ENCODE measurements at places on chromosomes 3 and 15.

GRCh38 chr15:86906376-86906775, 826.7 kb downstream of the AGBL1 start:
- DNase-seq, result no peak

DNA sequence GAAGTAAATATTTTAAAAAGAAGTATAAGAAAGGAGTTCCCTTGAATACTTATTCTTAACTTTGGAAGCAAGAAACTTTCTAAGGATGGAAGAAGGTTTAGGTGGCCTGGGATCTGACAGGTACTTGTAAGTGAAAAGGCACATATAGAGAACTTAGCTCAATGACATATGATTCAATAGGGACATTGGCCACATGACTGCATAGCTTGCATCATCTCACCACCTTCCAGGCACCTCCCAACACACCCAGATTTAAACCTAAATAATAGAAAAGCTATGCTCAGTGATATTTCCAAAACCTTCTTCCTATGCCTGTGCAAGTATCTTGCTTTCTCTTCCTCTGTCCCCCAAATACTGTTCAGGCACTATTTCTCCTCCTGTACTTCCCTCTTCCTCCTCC, 4.7 kb upstream of the P2RY1 start:
- no peak for DNase-seq

DNA sequence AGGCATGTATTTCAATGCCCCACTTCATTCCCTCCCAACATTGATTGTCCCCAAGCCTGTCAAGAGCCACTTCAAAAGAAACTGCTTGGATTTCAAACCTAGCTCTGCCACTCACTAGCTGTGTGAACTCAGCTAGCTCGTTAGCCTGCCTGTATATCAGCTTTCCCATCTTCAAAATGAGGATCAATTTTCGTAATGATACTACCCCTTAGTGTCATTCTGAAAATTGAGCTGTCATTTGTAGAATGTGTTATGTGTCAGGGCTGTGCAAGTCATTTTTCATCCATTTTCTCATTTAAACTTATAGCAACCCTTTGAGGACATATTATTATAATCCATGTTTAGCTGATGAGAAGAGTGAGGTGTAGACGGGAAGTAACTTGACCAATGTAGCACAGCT, 88.6 kb downstream of the TRIM42 start:
- DNase-seq, result no peak

DNA sequence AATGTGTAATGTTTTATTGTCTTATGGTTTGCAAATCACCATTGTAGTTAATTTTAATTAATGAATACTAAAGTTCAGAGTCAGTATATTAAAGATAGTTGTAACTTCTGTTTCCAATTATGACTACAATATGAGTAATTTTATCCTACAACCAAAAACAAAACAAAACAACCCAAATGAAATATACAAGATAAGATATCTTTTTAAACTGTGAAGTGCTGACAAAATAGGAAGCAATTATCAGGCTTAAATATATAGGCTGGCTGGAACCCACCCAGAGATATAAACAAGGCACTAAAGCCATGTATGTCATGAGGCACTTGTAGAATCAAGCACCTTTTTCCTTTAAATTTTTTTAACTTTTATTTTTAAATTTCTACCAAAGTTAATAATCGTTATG, 108.6 kb upstream of the LRRFIP2 start:
- DNase-seq, result no peak

DNA sequence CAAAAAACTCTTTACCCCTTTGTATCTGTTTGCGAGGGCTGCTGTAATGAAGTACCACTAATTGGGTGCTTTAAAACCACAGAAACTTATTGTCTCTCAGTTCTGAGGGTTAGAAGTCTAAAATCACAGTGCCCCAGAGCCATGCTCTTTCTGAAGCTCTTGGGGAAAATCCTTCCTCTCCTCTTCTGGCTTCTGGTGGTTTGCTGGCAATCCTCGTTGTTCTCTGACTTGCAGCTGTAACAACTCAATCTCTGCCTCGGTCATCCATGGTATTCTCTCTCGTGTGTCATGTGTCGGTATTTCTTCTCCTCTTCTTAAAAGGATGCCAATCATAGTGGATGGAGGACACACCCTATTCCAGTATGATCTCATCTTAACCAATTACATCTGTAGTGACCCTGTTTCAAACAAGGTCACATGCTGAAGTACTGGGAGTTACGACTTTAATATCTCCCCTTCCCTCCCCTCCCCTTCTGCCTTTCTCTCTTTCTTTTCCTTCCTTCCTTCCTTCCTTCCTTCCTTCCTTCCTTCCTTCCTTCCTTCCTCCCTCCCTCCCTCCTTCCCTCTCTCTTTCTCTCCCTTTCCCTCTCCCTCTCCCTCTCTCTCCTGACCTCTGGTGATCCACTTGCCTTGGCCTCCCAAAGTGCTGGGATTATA, 6.5 kb upstream of the ARL8B start:
- peak; percentile 57 for DNase-seq

DNA sequence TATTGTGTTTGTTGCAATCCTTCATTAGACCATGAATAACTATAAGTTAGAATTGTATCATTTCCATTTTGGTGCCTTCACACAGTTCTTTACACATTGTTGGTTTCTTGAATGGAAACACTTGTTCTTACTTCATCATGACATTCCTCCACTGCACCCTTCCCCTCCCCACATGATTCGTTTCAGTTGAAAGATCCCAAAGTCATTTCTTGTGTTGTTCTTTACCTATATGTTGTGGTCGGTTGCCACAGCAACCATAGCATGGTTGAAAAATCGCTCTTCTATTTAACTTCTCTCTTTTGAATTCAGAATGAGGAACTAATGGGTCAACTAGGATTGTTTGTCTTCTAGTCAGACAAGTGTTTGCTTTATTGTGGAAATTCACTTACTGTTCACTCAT, 103.3 kb downstream of the IL1RAP start:
- no peak for DNase-seq

DNA sequence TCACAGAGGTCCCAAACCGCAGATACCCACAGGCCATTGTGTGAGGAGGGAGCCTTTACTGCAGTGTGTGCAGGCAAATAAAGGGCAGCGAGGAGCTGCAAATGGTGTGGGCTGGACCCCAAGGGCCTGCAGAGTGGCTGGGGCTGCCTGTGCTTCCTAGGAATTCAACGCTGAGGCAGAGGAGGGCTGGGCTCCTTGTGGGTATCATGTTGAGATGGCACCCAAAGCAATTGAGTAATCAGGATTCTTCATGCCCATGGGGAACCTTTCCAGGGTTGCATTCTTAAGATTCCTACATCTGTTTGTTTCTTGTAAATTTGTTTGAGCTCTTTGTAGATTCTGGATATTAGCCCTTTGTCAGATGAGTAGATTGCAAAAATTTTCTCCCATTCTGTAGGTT, 85.4 kb upstream of the LIPC start:
- peak; percentile 94 for DNase-seq

Data from AG10803 (cell line).